ENCODE measurements at places on chromosomes 4 and X.
A peak's percentile ranks its signal among the peaks of the same experiment; 100 is the strongest.

DNA sequence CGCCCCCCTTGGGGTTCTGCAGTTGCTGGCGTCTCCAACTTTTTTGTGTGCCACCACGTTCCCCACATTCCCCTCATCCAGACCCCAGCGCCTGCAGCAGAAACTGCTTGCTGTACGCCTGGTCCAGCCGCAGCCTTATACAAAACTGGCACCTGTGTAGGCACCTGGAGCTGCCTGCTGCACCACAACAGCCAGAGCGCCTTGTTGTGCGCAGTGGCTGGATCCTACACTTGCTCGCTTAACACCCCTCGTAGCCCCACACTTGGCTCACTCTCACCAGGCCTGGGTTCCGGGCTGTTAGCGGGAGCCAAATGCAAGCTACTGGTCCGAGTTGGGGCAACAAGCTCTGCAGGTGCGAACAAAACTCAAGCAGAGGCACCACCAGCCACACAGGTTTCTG, 136.8 kb downstream of the TECRL start:
- DNase-seq, result no peak

DNA sequence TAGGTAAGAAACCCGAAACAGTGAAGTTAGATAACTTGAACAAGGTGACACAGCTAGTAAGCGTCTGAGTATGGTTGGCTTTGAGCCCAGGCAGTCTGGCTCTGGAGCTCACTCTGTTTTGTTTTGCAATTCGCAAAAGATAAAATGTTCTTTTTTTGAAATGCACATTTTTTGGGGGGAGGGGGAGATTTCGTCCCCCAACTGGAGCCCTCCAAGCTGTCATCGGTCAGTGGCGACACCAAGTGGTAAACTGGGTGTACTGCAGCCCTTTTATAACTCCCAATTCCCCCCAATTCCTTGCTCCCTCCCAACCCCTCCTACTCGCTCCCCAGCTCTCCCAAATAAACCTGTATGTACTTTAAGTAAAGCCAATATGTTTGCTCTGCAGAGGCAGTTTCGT, 2.8 kb upstream of the CLCN5 start:
- DNase-seq, result peak; percentile 47

DNA sequence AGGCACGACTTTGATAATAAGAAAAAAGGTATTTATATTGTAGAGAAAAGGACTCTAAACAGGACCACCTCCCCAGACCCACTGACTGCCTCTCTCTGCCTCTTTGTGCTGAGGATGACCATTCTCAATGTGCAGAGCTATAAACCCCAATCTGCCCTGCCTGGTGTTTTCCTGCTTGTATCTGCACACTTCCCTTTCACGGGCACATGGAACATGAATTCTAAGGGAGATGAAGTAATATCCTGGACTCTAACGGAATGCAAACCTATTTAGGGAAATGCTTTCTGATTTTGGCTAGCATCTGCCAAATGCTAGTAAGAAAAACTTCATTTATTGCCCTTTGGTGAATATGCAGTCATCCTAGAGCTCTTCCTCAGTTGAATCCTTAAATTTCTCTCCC, 2.4 kb downstream of the DIPK2B start:
- no peak for DNase-seq

DNA sequence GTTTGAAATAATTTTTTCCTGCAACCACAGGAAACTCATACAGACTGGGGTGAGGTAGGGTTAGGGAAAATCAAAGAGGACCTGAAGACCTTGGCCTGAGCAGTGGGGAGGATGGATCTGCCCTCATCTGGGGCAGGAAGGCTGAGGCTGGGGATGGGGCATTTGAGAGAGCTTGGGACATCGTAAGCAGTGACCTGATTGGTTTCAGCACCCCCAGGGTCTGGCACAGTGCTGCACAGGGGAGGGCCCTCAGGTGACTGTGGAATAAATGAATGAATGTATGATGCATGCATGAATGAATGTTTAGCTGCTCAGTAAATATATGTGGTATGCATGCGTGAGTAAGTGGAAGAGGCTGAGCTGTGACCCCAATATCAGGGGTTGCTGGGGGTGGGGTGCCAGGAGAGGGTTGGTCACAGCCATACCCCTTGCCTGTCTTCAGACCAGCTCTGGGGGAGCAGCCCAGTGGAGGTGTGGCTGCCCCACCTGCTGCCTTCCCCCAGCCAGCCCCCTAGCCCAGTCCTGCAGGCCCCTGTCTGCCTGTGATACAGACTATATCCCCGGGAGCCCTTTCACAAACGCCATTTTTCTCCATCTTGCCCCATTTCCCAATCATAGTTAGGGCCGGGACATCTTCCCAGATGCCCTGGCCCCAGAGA, 11.0 kb upstream of the TNIP2 start:
- no peak for DNase-seq

- no peak for DNase-seq
These were observed 9.2 kb upstream of the MSN start for GRCh38 chrX:65658229-65658628.

DNA sequence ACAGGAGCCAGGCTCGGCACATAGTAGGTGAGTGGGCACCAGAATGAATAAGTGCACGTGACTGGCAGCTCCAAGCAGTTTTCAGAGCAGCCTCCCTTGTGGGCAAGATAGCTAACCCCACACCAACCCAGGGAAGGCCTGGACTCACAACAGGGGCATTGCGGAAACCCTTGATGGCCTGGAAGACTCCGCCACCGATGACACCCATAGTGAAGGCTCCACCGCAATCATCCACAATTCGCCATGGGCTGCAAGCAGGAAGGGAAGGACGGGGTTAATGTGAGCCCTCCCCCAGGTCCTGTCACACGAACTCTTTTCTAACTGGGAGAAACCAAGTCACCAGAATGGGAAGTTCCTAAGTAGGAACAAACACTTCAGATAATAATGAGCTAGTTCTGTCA, 957 bp downstream of the TIMM17B start:
- no peak for DNase-seq

GRCh38 chr4:153512952-153513500, 46.9 kb downstream of the TMEM131L start:
- DNase-seq, result no peak

GRCh38 chr4:183241322-183241640, 78.8 kb downstream of the CLDN22 start:
- DNase-seq, result no peak

- DNase-seq, result peak; percentile 50
These were observed 930 bp downstream of the ZNF718 start for GRCh38 chr4:125091-125771.

- DNase-seq, result no peak
These were observed 22.1 kb downstream of the CPEB2 start for GRCh38 chr4:15024386-15024785.

DNA sequence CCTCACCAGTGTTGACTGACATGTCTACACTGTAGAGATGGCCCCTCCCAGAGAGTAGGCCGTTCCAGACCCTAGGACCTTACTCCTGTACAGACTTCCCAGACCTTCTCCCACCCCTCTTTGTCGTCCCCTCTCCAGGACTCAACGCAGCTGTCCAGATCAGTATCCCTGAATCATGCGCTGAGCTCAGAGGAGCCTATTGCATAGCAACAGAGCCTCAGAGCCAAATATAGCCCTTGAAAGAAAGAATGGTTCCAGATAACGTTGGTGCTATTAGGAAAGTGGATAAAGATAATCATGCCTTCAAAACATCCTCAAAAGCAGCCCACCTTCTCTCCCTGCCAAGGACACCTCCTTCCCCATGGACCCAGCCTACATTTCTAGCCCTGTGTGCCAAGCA, 27.8 kb upstream of the NXF3 start:
- no peak for DNase-seq

DNA sequence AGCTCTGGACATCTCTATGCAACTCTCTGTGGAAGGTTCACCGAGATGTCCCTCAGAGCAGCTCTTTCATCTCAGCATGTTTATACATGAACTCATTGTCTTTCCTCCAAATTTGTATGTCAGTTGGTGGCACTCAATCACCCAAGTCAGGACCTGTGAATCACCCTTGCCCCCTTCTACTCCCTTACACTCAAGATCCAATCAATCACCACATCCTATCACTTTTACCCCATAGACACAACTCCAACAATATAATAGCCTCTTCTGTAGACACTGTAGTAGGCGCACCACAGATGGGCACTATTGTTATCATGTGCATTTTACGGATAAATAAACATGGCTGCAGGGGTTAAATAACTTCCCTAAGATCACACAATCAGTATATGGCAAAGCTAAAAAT, 41.3 kb upstream of the IRF2 start:
- DNase-seq, result no peak

DNA sequence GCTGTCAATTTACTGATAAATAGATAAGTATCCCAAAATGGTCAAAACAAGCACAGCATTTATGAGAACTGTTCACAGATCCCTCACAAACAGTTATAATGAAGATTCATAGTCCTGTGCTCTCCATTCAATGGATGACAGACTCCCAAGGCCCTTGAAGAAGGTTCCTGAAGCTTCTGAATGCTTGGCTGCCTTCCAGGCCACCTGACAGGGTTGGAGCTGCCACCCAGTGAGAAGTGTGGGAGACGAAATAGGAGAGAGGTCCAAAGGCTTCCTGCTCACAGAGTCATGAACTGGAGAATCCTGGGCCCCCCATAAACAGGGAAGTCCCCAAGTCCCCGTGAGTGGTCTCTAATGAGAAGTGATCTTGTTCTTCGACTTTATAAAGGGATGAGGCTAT, 26.0 kb upstream of the ANXA3 start:
- no peak for DNase-seq

- no peak for DNase-seq
These were observed 34.5 kb upstream of the KDR start for GRCh38 chr4:55159851-55160250.

DNA sequence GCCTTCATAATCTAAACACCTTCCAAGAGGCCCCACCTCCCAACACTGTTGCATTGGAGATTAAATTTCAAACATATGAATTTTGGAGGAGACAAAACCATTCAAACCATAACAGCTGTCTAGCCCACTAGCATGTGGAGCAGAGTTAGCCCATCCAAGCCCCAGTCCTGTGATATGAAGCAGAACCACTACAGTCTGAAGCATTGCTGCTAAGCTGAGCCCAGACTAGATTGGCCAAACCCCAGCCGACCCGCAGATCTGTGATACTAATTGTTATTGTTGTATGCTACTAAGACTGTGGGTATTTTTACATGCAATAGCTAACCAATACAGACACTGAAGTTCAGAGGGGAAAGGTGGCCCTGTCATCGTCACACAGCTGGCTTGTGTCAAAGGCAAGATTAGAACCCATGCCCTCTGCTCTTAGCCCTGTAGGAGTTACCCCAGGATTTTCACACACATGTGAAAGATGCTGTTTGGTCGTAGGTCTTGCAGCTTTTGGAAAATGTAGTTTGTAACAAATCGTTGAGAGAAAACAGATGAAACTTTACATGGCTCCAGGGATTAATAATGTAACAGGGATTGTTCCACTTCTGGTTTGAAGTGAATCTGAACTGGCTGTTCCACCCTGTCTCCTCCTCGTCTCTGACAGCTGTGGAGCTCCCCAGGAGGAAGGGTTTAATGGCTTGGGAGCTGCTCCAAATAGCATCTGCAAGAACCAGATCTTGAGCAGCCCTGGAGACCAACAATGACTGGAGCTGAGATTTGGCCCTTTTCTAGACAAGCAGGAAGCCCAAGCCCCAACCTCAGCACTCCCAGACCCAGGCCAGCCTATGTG, 517.5 kb downstream of the MID1IP1 start:
- no peak for DNase-seq

DNA sequence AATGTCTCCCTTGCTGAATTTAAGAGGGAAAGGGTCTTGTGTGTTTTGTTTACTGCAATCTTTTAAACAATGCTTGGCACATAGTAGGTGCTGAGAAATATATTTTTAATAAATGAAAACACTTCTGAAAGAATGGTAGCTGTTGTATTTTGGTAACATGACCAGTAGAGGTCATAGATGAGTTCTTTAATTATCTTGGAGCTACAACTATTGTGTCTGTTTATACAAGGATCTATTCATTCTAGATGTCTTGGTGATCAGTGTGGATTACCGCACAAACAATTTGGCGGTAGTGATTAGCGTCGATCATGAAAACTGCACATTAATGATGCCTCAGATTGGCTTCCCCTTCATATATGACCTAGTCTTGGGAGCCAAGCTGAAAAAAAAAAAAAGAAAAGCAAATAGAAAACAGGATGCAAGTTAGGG, 21.4 kb upstream of the SCRG1 start:
- no peak for DNase-seq

DNA sequence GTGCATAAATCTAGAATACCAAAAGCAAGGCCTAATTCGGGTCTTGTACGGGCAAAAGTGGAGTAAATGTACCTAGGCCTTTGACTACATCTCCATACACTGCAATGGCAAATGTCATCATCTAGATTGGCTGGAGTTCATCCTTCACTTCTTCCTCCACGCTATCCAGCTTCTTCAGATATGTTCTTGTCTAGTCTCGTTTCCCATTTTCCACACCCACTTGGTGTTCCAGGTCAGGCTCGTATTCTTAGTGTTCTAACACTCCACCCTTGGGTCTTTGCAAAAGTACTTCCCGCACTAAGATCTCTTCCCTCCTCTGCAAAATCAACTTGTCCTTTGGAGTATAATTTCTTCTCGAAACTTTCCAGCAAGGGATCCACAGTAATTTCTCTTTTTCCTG, 1.4 kb downstream of the COQ2 start:
- DNase-seq, result no peak

DNA sequence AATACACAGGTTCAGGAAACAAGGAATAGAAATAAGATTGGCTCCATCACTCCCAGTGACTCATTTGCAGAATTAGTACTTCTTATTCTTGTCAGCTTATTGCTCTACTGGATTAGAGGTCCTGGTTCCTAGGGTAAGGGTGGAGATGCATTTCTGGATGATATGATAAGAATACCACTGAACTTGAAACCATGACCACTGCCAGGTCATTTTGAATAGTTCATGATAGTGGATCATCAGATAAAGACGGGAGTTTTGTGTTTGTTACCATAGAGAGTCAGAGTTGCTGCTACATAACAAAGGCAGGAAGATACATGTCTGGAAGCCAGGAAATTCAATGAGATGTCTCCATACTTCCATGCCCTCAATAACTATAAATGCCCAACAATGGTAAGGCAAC, 109.2 kb upstream of the FAT1 start:
- DNase-seq, result no peak

GRCh38 chr4:137266511-137266910, 265.8 kb downstream of the PCDH18 start:
- DNase-seq, result no peak

- no peak for DNase-seq
These were observed 174.1 kb upstream of the ADAMTS3 start for GRCh38 chr4:72743078-72743477.

DNA sequence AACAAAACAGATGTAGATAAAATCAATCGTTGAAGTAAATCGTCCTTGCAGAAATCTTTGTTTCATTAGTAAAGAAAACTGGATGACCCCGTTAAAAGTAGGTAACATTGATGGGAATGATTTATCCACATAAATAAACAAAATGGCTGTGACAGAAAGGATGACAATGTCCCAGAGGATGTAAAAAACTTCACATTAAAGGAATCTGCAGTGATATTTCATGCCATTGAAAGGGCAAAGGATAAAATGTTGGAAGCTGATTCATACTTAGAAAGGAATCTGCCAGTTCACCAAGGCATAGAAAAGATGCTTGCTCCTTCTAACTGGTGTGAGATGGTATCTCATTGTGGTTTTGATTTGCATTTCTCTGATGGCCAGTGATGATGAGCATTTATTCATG, 24.2 kb upstream of the EPGN start:
- DNase-seq, result no peak

GRCh38 chrX:13702111-13702789, 13.3 kb downstream of the RAB9A start:
- no peak for DNase-seq

Measured in activated CD4-positive, CD25-positive, alpha-beta regulatory T cell treated with anti-CD3 and anti-CD28 coated beads, Interleukin-2, amount 50 U/mL, for 72 hours (primary cell).